ENCODE measurements at places on chromosomes 7 and 10. TPM values are rescaled to one million over a fixed set of nuclear protein-coding genes. Genes with fewer than 3 reads are reported as not detected.

ARHGEF35 gene
- 2.2 TPM for total RNA-seq

GRCh38 chr10:19576576-19576975, 239.7 kb upstream of the PLXDC2 start:
- no peaks in the 10 kb centered on the region for H3K27me3 ChIP-seq
- no peak overlapping the region for H3K4me3 ChIP-seq
- no peaks in the 10 kb centered on the region for H3K36me3 ChIP-seq

- no peak for DNase-seq
- H3K27ac ChIP-seq = no peak overlapping the region
- H3K36me3 ChIP-seq = peaks cover 2% of the 10 kb centered on the region
- H3K27me3 ChIP-seq = no peaks in the 10 kb centered on the region
These were observed 107.2 kb downstream of the VPS41 start for GRCh38 chr7:38801786-38802185.

DNA sequence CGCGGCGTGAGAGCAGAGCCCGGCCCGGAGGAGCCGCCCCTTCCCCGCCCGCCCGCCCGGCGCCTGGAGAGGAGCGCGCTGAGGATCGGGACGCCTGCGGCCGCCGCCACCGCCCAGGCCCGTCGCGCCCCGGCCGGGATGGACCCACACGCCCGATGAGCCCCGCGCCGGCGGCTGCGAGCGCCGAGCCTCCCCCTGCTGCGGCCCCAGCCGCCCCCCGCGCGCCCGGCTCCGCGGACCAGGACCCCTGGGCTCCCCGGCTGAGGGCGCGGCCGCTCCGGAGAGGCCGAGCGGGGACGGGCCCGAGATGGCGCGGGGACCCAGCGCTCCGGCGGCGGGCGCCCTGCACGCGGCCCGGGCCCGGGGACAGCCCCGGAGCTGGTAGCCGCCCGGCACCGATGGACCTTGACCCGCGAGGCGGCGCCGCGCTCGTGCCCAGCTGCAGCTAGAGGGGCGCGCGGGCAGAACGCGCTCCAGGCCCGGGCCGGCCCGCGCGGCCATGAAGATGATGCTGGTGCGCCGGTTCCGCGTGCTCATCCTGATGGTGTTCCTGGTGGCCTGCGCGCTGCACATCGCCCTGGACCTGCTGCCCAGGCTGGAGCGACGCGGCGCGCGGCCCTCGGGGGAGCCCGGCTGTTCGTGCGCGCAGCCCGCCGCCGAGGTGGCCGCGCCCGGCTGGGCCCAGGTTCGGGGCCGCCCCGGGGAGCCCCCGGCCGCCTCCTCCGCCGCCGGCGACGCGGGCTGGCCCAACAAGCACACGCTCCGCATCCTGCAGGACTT, 520 bp downstream of the FAM20C start:
- peaks cover 61% of the 10 kb centered on the region for H3K27me3 ChIP-seq
- H3K4me1 ChIP-seq = peaks cover 5% of the 10 kb centered on the region
- H3K36me3 ChIP-seq = peaks cover 8% of the 10 kb centered on the region
- no peak for DNase-seq

- peaks cover 6% of the 10 kb centered on the region for H3K4me1 ChIP-seq
- no peak overlapping the region for H3K27ac ChIP-seq
- no peak for DNase-seq
- peaks cover 11% of the 10 kb centered on the region for H3K36me3 ChIP-seq
- H3K27me3 ChIP-seq = no peaks in the 10 kb centered on the region
- no peak overlapping the region for H3K4me3 ChIP-seq
These were observed 190.9 kb upstream of the CALN1 start for GRCh38 chr7:72603073-72603472.

DNA sequence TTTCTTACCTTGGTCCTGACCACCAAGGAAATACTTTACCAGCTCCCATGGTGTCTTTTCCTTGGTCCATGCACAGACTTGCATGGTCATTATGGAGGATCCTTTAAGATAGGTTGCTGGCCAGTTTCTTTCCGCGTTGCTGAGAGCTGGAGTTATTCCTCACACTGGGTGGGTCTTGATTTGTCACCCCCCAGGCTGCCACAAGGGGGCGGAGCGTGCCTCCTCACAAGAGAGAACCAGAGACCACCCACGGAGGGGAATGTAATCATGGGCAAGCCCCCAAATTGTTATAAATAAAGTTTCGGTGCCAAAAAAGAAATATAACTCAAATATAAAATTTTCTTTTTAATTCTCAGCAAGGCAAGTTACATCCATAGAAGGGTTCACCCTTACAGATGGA, 10.5 kb upstream of the TRIM24 start:
- peaks cover 9% of the 10 kb centered on the region for H3K27me3 ChIP-seq
- no peak overlapping the region for H3K4me3 ChIP-seq
- H3K36me3 ChIP-seq = peaks cover 2% of the 10 kb centered on the region
- no peak overlapping the region for H3K27ac ChIP-seq

Measured in T-helper 17 cell (primary cell).